ENCODE measurements at places on chromosomes 12 and 14. TPM values are rescaled to one million over a fixed set of nuclear protein-coding genes. Genes with fewer than 3 reads are reported as not detected.

- no peak for DNase-seq
These were observed 161.2 kb upstream of the SLC38A2 start for GRCh38 chr12:46533723-46534122.

DNA sequence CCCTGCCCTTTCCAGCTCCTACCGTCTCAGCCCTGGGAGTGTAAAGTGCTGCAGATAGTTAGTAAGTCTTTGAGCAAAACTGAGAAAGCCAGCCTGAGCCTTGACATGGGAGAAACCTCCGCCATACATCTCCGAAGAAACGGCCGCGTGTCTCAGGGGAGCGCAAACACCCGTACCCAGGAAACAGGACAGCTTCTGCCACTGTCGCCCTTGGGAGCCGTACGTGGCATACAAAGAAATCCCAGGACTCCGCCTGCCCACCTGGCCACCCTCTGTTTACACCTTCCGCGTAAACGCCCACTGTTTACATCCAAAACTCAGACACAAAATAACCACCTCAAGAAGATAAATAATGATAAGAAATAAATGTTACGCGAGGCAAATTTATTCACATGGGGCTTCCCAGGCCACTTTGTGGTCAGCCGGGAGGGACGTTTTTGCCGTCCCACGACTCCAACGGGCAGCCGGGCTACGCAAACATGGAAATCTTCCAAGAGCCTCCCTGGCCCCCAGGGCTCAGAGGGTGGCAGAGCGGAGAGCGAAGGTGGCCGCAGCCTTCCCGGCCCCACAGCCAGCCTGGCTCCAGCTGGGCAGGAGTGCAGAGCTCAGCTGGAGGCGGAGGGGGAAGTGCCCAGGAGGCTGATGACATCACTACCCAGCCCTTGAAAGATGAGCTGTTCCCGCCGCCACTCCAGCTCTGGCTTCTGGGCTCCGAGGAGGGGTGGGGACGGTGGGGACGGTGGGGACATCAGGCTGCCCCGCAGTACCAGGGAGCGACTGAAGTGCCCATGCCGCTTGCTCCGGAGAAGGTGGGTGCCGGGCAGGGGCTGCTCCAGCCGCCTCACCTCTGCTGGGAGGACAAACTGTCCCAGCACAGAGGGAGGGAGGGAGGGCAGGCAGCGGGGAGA is at the start of gene BDKRB2:
BDKRB2 (plus strand) TSS at position 689 of the 908 bp plus-strand sequence. CDS start 32,269 bp downstream, outside the sequence.
- peak; percentile 74 for DNase-seq

ACVR1B gene
- total RNA-seq = 59.1 TPM

ATF7IP gene
- 57.0 TPM for total RNA-seq

DNA sequence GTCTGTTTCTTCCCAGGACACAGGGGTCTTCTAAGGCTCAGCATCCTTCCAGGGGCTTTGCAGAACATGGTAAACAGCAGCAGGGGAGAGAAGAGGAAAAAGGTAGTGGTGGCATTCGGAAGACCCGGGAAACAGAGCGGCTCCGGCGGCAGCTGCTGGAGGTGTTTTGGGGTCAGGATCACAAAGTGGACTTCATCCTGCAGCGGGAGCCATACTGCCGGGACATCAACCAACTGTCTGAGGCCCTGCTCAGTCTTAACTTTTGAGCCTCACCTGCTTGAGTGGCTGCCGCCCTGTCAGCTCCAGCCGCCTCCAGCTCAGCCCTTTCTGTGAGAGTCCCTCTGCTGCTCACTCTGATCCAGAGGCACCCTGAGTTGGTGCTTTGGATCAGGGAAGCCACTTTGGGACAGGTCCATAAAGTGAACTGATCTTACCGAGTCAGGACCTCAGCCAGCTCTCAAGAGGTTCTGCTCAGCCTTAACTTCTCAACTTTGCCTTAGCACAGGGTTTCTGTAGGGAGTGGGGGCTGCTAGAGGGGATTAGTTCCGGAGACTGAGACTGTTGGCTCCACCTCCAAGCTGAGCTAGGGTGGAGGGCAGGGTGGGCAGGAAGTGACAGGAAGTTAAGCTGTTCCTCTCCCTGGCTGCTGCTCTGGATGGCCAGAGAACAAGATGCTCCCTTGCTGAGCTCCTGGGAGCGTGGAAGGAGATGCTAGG is 5.4 kb downstream of the SDR39U1 start:
- no peak for DNase-seq

DNA sequence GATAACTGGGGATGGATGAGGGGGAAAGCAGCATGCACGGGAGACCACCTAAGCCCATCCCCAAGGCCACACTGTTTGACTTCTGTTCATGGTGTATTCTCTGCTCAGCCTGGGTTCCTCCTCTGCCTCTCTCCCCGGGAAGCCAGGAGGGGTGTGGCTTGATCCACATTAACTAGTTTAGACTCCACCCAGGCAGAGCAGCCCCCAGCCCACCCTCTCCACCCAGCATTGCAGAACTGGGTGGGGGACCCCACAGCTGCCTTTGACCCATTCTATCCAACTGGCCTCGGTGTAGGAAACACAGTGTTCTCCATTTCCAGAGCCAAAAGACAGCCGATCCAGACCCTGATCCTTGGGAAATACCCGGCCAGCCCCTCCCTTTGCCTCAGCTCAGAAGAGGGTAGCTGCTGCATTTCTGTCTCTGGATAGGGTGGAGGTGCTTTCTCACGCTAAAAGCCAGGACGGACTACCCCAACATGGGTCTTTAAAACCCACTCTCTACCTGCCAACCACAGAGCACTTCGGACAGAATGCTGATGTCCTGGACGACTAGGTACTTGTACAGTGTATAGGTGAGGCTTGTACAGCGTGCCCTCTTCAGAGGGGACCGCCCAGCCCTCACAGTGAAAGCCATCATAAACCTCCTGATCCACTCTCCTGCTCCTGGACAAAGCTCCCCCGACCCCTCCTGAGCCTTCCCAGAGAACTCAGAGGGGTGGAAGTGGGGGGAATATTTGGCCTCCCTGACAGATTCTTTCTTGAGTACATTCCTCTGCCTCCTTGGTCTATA is 9.4 kb downstream of the SPRYD3 start:
- DNase-seq = peak; percentile 12

- no peak for DNase-seq
These were observed 4.4 kb upstream of the DCP1B start for GRCh38 chr12:2008677-2009076.

ASIC1 gene
- total RNA-seq = 44.6 TPM

FAM186B gene
- 0.32 TPM for total RNA-seq

LAG3 gene
- 1.4 TPM for total RNA-seq

- no peak for DNase-seq
These were observed 41.6 kb upstream of the MAP1LC3B2 start for GRCh38 chr12:116517431-116518045.

DNA sequence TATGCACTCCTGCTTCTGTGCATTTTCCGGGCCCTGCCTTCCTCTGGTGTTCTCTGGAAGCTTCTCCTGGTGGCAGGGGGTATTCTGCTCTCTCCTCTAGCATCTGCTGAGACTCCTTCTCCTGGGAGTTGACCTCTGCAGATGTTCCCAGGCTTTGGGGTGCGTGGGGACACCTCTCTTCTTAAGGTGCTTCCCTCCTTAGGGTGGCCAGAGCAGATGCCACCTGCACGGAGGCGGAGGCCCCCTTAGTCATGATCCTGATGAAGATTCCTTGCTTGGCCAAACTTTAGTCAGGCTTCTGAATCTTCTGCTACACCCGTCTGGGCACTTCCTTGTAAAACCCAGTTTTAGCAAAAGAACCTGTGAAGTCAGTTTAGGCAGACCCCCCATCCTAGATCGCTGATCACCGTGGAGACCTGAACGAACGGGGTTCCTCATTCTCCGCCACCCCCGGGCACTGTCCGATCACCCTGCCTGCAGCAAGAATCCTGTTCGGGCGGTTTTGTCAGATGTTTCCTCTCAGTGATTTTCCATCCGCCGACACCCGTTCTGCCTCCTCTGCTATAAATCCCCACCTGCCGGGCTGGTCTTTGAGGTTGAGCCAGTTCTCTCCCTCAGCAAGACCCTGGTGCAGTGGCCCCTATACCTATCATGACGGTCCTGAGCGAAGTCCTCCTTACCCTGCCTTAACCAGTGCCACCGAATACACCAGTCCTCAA is 111.9 kb downstream of the CALM1 start:
- DNase-seq = no peak

GRCh38 chr12:100044266-100044665 is 59.5 kb upstream of the ANKS1B start:
- DNase-seq = no peak

DNA sequence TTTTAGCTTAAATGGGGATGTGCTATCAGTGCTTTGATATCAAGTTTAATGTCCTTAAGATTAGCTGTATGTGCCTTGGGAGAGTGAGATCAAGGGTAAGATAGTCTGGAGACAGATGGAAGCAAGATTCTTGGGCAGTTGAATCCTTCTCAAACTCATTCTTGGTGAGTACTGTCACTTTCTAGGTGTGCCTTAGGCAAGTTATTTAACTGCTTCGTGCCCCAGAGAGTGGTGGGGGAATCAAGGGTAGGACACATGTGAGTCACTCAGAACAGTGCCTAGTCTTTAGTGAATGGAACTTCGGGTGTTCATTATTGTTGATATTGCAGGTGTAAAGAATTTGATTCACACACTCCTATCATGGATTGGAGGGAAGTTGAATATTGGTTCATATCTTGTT is 803.7 kb downstream of the DIO2 start:
- no peak for DNase-seq

GRCh38 chr14:39276579-39277114 is 42.9 kb downstream of the MIA2 start:
- DNase-seq = no peak

SIX6 gene
- total RNA-seq = not detected

Data from dorsolateral prefrontal cortex (tissue), 122 donors.